ENCODE measurements at places on chromosomes 3 and 15.

GRCh38 chr3:31945738-31946052 is 35.4 kb downstream of the OSBPL10 start:
- no peak for DNase-seq

DNA sequence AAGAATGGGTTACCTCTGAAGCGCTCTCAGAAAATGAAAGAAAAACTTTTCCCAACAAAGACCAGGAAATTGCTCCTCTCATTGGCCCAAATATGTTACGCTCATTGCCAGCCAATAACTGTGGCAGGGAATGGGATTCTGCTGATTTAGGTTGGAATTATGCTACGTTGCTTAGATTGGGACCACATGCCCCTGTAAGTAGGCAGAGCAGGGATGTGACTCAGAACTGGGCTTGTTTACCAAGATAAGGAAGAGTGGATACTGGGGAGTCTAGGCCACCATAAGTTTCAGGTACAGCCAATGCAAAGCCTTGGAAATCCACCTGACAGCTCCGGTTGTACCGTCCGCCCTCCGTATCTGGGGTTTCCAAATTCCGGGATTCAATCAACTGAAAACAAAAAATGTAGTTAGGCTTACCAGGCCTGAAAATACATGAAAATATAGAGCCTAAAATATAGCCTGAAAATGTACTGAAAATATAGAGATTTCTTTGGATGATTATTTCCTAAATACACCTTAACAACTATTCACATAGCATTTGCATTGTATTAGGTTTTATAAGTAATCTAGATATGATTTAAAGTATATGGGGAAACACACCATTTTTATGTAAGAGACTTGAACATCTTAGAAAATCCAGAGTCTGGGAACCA is 1.5 kb upstream of the TCF12 start:
- DNase-seq = peak; percentile 22

DNA sequence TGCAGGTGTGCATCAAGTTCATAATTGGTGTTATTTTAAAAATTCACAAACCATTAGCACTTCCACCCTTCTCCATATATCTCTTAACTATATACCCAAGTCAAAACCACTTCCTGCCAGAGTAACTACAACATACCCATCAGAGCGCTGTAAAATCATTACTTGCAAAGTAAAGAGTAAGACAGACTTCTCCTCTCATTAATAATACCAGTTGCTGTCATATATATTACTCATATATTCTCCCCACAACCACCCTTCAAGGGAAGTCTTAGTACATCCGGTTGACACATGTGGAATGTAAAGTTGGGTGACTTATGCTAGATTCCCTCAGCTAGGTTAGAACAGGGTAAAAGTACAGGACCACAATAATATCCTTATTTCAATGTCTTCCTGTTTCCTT is 5.6 kb downstream of the TERC start:
- peak; percentile 53 for DNase-seq

- no peak for DNase-seq
These were observed 8.5 kb downstream of the AMOTL2 start for GRCh38 chr3:134365766-134366065.

DNA sequence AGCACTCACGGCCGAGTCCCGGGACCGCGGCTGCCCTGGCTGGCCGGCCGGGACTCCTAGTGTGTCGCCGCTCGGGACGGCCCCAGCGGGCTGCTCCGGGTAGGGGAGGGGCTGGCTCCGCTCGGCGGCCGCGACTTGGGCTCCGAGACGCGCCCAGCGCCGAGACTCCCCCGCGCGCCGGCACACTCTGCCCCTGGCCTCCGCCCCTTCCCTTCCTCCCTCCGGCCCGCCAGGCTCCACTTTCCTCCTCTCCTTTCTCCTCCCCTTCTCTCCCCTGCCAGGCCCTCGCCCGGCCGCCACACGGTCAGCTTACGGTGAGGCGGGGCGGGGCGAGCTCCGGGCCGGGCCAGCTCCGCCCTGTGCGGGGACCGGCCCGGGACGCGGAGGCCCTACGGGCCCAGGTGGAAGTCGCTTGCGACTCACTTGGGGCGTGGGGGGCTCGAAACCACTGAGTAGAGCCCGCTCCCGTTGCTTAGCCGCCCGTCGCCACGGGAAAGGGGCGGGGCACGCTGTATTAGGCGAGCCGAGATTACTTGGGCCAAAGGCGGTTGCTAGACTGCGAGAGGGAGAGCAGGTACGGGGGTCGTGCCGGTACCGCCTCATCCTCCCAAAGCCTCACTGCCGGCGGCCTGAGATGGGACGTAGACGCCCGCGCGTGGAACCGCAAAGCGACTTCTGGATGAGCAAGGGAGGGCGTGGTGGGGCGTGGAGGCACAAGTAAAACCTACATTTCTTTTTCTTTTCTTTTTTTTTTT is at the start of gene ITGB5:
Gene ITGB5 (minus strand): TSS at position 189 of the 755 bp plus-strand sequence. CDS start 365 bp downstream, outside the sequence.
- DNase-seq = peak; percentile 83

- DNase-seq = peak; percentile 28
These were observed 30.4 kb downstream of the ZNF609 start for GRCh38 chr15:64490598-64491259.

DNA sequence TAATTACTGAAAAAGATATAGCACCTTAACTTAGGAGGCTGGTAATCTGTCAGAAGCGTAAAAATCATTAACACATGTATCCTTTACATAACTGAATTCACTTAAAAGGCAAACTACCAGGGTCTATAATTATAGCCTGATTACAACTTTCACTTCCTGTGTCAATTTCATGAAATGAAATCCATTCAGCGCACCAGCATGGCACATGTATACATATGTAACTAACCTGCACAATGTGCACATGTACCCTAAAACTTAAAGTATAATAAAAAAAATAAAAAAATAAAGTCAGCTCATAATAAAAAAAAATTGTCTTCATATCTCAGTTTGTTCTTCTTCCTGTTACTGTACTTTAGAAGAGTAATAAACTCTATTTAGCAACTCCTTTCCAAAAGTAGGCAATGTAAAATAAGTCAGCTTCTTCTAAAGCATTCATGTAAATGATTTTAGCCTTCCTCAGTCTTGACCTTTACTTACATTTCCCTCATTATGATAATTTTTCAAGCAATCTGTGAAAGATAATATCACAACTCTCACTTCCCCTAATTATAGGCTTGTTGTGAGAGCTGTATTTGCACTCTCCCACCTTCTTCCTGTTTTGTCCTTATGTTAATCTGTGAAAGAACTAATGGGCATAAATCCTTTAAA is 50.1 kb downstream of the KBTBD8 start:
- DNase-seq = no peak

DNA sequence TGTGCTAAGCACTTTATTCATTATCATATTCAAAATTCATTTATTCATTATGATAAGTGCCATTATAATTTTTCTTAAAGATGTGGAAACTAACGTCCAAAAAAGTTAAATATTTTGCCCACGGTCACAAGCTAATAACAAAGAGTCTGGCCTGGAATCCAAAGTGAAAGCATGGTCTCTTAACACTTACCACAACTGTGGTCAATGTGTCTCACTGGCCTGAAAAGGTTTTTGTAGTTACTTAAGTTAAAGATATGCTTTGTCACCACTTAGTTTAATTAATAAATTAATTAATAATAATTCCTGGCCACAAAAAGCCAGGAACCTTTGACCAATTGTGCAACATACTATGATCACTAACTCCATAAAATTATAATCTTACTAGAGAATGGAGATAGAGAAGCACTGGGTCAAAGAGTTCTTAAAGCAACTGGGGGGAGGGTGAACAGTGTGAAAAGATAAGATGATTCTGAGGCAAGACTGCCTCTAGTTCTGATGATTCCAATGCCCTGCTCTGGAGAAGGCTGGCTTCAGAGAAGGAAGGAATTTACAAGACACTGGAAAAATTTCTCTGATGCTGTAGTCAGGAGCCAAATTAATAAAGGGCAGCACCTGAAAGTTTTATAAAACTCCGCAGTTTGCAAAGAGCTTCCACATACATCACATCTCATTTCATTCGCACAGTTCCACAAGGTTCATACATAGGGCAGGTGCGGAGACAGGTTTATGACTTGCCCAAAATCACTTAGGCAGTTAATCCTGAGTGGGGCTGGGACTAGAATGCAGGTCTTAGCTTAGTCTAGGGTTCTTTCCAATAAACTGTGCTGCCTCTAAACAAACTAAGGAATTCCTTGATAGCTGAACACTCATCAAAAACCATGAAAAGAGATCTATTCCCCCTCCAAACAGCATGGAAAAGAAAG is 32.5 kb downstream of the NPTN start:
- no peak for DNase-seq

DNA sequence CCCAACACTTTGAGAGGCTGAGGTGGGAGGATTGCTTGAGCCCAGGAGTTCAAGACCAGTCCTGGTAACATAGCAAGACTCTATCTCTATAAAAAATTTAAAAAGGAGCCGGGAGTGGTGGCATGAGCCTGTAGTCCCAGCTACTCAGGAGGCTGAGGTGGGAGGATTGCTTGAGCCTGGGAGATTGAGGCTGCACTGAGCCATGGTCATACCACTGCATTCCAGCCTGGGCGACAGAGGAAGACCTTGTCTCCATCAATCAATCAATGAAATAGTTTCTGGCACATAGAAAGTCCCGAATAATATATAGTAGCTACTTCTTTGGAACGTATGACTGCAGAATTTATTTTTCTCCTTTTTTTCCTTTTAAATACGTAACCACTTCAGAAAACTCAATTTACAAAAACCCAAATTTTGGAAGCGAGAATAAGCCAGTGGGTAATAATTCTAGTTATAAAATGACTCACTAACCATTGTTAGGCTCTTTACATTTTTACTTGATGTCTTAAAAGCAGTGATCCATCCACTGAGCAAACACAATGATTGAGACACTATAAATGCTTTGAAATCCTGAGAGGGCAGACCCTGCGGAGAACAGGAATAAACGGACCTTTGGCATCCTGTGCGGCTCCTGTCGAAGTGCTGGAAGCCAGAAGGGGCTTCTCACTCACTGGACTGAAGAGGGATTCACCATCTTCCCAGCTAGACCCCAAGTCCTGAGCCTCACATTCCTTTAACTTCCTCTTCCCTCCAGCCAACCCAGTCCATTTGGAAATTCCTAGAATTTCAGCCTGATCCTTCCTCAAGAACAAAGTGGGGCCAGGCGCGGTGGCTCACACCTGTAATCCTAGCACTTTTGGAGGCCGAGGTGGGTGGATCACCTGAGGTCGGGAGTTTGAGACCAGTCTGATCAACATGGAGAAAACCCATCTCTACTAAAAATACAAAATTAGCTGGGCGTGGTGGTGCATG is 68.4 kb upstream of the MFGE8 start:
- DNase-seq = no peak

- DNase-seq = no peak
These were observed 113.7 kb downstream of the LIPC start for GRCh38 chr15:58545307-58546065.

GRCh38 chr3:46096781-46097180 is 69.5 kb upstream of the XCR1 start:
- no peak for DNase-seq

DNA sequence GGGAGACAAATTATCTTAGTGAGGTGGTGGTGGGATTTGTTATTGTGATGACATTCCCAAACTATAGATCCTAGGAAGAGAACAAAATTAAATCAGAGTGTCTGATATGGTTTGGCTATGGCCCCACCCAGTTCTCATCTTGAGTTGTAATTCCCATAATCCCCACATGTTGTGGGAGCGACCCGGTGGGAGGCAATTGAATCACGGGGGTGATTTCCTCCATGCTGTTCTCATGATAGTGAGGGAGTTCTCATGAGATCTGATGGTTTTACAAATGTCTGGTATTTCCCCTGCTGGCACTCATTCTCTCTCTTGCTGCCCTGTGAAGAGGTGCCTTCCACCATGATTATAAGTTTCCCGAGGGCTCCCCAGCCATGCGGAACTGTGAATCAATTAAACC is 62.0 kb downstream of the RPL22L1 start:
- peak; percentile 42 for DNase-seq

DNA sequence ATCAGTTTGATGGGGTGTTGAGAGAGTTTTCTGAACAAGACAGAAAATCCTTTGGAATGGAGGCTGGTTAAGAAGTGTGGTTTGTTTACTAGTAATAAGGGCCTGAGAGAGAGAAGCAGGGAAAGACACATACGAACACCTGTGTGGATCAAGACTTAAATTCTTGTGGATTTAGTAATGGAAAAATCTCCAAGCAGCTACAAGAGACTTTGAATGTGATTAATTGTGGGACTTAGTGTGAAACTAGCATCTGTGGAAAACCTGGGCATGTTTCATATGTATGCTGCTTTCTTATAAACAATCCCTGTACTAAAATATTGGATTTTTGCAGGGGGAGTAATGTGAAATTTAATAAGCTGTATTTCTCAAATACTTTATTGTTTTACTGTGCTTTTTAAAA is 399.1 kb downstream of the SI start:
- no peak for DNase-seq

DNA sequence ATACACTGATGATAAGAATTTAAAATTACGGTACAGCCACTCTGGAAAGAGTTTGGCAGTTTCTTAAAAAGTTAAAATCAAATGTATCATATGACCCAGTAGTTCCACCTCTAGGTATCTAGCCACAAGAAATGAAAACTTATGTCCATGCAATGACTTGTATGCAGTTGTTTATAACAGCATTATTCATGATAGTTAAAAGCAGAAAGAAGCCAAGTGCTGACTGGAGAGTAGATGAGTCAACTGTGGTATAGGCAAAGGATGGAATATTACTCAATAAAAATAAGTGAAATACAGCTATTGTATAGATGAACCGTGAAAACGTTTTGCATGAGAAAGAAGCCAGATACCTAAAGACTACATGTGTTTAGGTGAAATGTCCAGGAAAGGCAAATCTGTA is 14.8 kb downstream of the GPR87 start:
- peak; percentile 54 for DNase-seq

- peak; percentile 74 for DNase-seq
These were observed 90.2 kb downstream of the CERS3 start for GRCh38 chr15:100438570-100438969.

DNA sequence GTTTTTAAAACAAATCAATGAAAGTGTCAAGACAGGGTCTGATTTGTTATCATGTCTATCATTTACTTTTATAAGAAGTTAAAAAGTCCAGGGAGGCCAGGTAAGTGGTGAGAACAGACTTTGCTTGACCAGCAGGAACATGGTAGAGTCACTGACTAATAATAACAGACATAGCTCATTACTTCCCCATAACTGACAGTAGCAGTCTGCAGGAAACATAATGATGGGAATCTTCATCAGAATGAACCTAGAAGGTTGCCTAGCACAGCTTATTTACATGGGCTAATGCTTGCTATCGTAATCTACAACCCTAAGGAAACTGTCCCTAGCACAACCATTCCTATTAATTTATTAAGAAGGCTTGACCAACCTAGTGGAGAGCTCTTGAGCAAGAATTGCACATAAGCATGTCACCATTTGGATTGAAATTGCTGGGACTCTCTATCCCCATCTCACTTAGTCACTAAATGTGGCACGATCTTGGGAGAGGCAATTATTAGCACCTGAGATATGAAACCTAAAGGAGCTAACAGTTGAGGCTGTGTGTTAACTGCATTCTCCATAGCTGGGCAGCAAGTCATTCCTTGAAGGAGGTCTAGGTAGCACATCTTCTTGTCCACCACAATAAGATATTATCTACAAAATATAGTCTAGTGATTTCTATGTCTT is 139.6 kb upstream of the ZBTB20 start:
- DNase-seq = no peak
